ENCODE measurements at places on chromosomes 11 and 22.

- DNase-seq: no peak
Measured at GRCh38 chr11:18265949-18266348, at the start of gene SAA1. Gene SAA1, plus strand, starts transcription at chr11:18266264. Its CDS starts 624 bp downstream, at chr11:18266888.

- peak; percentile 55 for DNase-seq
Measured at GRCh38 chr11:96187822-96188221, 155.2 kb downstream of the MAML2 start.

DNA sequence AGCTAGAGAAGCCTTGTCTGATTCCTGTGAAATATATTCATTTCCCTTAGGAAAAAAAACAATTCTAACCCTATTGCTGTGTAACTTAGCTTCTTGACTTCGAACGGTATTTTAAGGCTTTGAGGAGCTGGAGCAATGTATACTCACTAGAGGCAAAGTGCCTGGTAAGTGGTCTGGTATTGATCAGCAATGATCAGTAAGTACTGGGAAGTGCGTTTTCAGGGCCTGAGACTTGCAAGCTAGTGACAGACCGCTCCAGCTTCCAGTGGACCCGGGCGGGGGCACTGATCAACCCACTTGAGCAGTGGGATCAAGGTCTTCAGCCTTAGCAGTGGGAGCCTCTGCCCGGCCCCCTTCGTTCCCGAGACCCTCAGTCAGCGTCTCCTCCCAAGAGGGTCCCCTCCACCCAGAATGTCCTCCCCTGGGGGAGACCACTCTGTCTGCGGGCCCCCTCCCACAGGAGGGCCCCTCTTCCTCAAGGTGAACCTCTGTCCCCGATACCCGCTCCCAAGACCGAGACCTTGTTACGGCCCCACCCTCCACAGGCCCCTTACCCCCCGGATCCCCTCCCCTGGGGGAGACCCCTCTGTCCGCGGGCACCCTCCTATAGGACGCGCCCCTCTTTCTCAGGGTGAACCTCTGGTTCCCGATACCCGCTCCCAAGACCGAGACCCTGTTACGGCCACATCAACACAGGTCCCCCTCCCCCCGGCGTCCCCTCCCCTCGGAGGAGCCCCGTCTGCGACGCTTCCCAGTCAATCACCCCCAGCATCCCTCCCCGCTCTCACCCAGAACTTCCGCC, 452 bp upstream of the ATXN10 start:
- no peak for DNase-seq

- no peak for DNase-seq
Measured at GRCh38 chr11:61541598-61541997, 33.0 kb downstream of the LRRC10B start.

DNA sequence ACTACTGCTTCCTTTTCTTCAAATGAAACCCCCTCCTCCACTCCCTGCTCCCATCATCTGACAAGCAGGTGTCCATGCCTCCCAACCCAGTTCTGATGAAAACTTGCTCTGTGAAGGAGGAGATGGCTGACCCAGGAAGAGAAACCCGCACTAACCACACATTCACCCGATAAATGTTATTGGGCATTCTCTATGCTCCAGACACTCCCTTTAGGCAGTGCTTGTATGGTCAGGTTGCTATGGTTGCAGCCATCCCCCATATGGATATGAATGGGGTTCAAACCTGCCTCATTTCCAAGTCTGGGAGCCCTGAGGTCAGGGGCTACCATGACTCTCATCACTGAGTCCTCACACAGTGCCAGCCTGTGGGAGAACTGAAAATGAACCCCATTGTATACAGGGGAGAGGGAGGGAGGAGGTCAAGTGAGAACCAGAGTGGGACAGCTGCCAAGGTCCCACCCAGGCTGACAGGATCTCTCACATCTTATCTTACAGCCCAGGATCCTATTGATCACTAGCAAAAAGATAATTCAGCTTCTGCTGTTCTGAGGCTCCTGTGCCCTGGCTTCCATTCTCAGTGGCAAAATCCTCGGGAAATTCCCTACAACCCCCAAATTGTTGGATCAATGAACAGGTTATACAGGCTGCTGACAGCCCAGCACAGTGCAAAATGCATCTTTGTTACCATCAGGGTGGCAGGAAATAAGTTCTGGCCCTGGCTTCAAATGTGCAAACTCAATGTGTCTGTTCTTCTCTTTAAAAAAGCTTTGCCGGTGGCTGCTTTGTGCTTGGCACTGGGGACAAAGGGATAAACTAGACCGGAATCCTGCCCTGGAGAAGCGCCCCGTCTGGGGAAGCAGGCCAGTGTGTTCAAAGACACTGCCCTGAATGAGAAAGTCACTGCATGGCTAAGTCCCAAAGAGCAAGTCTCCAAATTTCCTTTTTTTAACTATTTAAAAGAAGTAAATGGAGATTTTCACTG, 22.7 kb upstream of the ACER3 start:
- no peak for DNase-seq

DNA sequence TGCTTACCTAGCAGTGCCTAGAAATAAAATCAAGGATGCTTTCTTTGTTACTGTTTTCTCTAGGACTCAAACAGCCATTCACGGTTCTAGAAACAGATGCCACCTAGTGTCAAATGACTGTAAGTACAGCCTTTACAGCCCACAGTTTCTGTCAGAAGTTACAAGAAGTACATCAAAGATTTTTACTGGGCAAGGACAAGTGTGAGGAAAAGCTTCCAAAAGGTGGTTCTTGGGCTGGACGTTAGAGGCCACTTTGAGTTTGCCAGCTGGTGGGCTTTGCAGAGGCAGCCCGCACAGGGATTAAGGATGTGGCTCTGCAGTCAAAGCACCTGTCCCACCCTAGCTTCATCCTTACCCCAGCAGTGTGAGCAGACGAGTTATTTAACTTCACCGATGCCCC, 6.9 kb downstream of the KMT5B start:
- DNase-seq: no peak

GRCh38 chr11:20050551-20051333, 109.5 kb downstream of the DBX1 start:
- DNase-seq: no peak

- no peak for DNase-seq
Measured at GRCh38 chr11:107251298-107251697, 206.3 kb downstream of the CWF19L2 start.

- no peak for DNase-seq
Measured at GRCh38 chr11:72239313-72239848, 4.6 kb downstream of the PHOX2A start.

DNA sequence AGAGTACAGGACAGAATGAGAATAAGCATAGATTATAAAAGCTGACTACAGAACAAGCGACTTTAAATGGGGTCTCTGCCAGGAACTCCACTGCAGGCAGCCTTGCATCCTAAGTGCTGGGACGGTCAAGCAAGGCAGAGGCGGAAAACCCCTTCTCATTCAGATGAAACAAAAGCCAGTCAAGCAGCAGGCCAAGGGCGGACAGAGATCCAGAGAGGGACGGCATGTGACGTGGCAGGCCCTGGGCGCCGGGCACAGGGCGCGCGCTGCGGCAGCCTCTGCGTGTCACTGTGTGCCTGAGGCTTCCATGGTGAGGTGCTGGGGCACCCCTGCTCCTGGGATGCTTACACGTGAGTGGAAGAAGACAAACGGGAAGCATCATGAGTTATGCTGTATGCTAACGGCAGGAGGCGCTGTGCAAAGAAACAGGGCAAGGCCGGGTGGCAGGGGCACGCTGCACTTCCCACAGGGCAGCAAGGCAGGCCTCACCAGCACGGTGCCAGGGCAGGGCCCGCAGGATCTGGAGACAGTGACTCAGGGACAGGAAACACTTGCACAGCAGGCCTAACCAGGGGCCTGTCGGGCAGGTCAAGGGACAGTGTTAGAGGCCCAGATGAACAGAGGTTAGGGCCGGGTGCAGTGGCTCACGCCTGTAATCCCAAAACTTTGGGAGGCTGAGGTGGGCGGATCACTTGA, 6.2 kb downstream of the TOLLIP start:
- DNase-seq: no peak

GRCh38 chr11:131371791-131372104, 1.3 kb downstream of the NTM start:
- DNase-seq: no peak

- no peak for DNase-seq
Measured at GRCh38 chr11:75954039-75954438, 139.0 kb downstream of the UVRAG start.

DNA sequence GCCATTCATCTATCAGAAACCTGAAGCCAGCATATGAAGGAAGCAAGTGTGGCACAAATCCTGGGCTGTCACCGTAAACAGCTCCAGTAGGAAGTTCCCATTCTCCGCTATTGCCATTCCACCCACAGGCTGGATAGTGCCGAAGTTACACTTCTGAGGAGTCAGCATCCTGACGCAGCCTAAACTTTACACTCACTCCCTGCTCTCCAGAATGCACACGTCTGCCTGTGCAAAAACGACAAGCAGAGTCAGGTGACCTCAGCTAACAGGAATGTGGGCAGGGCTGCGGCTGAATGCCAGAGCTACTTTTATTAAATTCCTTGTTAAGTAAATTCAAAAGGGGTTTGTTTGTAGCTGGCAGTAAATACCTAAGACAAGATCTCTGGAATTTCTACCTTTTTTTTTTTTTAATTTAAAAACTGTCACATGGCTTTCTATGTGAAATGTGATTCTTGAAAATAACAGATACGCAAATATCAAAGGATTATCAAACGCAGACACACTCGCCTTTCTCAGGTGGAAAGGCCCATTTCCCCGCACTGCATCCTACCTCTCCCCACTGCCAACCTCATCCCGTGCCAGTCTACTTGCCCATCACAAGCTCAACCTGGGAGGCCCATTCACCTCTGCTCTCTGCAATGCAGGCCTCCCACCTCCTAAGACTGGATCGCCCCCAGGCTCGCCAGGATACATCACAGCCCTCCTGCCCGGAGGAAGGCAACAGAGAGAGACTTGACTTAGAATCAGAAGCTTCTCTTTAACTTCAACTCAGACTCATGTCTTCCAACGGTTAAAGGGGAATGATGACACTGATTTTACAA, 33.5 kb downstream of the NFRKB start:
- no peak for DNase-seq

DNA sequence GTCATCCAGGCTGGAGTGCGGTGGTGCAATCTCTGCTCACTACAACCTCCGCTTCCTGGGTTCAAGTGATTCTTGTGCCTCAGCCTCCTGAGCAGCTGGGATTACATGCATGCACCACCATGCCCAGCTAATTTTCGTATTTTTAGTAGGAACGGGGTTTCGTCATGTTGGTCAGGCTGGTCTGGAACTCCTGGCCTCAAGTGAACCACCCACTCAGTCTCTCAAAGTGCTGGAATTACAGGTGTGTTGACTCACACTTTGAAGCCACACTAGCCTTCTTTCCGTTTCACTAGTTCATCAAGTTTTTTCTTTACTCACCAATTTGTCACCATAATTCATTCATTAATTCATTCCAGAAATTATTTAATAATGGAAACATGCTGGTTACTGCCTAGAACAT, 298.4 kb upstream of the MTNR1B start:
- no peak for DNase-seq

GRCh38 chr22:45942787-45943493, 34.0 kb downstream of the WNT7B start:
- DNase-seq: no peak

- DNase-seq: no peak
Measured at GRCh38 chr22:43001271-43002201, 13.4 kb downstream of the PACSIN2 start.

DNA sequence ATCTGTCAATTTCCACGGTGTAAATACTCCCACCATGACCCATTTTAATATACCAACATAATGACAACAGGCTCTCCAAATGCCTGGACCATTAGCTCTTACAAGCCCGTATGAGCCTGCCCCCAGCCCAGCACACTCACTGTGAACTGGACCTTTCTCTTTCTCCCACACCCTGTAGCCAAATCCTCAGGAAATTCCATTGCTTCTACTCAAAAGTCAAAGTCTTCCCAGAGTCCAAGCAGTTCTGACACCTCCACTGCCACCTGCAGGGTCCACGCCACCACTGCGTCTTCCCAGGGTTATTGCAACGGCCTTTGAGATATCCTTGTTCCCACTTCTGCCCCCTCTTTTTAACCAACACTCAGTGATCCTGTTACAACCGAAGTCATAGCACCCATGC, 110.1 kb upstream of the ASPHD2 start:
- DNase-seq: no peak

- DNase-seq: no peak
Measured at GRCh38 chr22:28902490-28902889, 19.1 kb downstream of the ZNRF3 start.

DNA sequence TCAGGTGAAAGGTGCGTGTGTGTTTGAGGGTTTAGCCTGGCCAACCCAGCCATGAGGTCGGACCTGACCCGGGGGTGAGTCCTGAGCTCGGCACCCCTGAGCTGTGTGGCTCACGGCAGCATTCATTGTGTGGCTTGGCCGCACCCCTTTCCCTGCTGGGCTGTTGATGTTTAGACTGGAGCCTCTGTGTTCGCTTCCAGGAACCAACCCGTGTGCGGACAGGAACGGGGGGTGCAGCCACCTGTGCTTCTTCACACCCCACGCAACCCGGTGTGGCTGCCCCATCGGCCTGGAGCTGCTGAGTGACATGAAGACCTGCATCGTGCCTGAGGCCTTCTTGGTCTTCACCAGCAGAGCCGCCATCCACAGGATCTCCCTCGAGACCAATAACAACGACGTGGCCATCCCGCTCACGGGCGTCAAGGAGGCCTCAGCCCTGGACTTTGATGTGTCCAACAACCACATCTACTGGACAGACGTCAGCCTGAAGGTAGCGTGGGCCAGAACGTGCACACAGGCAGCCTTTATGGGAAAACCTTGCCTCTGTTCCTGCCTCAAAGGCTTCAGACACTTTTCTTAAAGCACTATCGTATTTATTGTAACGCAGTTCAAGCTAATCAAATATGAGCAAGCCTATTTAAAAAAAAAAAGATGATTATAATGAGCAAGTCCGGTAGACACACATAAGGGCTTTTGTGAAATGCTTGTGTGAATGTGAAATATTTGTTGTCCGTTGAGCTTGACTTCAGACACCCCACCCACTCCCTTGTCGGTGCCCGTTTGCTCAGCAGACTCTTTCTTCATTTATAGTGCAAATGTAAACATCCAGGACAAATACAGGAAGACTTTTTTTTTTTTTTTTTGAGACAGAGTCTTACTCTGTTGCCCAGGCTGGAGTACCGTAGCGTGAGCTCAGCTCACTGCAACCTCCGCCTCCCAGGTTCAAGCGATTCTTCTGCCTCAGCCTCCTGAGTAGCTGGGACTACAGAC, 53.9 kb upstream of the PPP6R3 start:
- DNase-seq: no peak

GRCh38 chr22:38835888-38836301, 7.9 kb downstream of the NPTXR start:
- DNase-seq: no peak

- no peak for DNase-seq
Measured at GRCh38 chr22:35488513-35488912, 52.1 kb upstream of the RASD2 start.

GRCh38 chr11:126548581-126549550, 193.4 kb downstream of the ST3GAL4 start:
- no peak for DNase-seq

- no peak for DNase-seq
Measured at GRCh38 chr11:11520231-11521015, 101.4 kb downstream of the GALNT18 start.

GRCh38 chr11:119832202-119832935, 103.4 kb upstream of the NECTIN1 start:
- DNase-seq: no peak

DNA sequence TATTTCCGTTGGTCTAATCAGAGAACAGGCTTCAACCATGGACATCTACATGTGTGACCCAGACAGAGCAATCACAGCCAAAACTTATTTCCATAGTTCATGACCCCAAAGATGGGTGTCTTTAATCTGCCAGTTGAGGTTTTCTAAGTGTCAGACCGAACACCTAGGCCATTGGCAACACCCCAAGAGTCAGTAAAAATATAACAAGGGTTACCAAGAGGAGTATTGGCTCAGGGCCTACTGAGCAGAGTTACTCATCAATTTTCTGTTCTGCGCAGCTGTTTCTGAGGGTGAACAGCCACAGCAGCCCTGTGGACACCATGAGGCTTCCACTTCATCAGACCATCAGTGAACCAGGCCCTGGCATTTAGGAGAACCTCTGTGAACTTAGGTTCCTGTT, 18.8 kb downstream of the GUCD1 start:
- DNase-seq: no peak
